OCI-LY7 (cell line): ENCODE measurements at places on chromosomes 4 and X. TPM values are rescaled to one million over a fixed set of nuclear protein-coding genes. Genes with fewer than 3 reads are reported as not detected.
A peak's percentile ranks its signal among the peaks of the same experiment; 100 is the strongest.

The MAGEE1 gene
- total RNA-seq: 0.17 and 0.46 TPM in 2 replicates

DNA sequence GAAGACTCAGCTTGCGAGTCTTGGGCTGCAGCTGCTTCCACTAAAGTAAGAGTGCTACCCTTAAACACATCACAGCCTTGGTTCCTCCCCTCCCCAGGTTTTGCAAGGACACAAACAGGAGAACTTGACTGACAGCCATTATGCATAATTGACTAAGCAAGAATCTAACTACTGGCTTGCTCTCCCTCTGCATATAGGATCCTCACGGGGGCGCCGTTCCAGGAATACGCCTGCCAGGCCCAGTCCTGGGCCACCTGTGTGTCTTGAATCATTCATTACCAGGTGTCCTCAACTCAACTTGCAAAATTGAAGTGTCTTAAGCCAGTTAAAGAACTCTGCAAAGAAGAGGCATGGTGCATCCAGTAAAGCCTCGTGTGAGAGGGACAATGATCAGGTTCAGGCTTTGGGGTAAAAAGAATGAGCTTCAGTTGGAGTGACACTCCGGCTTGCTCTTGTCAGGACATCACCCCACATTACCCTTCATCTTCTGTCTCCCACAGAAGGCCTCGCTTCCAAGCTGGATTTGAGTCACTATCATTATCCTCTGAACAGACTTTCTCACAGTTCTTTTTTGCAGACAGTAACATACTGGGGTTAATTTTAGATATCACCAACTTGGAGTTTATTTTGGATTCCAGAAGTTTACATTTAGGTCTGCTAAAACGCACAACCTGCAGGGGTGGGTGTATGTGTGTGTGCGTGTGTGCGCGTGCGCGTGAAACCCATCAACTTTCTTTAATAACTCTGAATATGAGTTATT lies 273.5 kb upstream of the HS3ST1 start:
- DNase-seq: no peak

- DNase-seq: no peak
Observed at GRCh38 chr4:23934915-23935314, 45.1 kb upstream of the PPARGC1A start.

- DNase-seq: no peak
Observed at GRCh38 chr4:163440040-163440439, 33.5 kb downstream of the TKTL2 start.

The ESX1 gene
- not detected in 2 replicates for total RNA-seq

GRCh38 chrX:45774961-45775360 lies 574.3 kb upstream of the DIPK2B start:
- DNase-seq: no peak

GRCh38 chrX:77065896-77066295 lies 381.3 kb upstream of the FGF16 start:
- DNase-seq: no peak

DNA sequence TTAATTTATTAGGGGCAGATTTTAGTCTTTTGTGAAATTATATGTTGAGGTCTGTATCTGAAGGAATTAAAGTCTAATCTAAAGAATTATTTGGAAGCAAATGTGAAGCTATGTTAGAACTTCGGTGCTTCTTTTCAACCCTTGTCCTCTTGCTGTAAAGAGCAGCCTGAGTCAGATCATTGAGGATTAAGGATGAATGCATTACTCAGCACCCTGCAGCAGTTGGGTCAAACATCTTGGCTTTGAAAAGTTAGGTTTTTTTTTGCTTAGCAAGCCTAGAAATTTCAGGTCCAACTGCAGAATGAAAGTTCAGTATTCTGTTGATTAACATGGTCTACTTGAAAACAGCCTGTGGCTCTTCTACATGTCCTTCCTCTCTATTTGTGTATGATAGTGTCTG lies 57.6 kb downstream of the SLC4A4 start:
- DNase-seq: no peak

DNA sequence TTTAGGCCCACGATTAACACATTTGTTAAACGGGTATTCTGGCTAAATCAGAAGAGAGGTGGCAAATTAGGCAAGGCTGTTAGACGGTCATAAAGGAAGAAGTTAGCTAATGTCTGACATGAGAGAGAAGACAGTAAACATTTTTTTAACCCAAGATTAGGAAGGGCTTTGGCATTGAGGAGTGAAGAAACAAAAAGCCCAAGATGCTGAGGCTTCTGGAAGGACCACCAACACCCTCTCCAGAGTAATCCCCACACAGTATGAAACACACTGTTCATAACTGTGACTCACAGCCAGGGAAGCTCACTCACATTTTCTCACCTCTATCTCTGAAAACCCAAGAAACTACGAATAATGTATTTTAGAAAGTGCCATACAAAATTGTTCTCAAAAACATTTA lies 127.6 kb downstream of the AMELX start:
- DNase-seq: no peak

- DNase-seq: peak; percentile 4
Observed at GRCh38 chrX:119549327-119550016, 15.7 kb downstream of the STEEP1 start.

DNA sequence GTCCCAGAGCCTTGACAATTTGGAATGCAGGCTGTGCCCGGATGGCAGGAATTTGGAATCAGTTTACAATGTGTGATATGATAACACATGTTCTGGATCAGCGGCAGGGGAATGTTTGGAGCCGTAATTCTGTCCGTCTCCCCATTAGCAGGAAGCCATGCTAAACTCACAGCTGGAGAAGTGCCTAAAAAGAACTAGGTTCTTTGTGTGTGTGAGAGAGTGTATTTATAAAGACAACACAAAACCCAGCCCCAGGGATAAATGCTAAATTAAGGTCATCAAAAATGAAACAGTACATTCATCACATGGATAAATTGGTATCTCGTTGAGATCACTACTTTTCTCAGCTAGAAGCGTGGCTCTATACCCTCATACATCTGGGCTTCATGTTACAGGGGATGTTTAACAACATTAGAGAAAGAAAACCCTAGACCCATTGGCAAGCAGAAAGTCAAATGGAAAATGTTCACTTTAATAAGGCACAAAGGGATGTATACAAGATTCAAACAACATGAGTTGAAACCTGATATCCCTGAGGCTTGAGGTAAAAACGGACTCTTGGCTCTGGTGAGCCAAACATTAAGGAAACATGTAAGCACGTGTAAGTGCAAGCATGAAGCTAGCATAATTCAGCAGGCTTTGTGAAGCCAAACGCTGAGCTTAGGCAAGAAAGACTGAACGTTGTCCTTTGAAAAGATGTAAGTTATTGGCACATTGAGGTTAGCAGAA lies 18.0 kb upstream of the TMEM131L start:
- no peak for DNase-seq

DNA sequence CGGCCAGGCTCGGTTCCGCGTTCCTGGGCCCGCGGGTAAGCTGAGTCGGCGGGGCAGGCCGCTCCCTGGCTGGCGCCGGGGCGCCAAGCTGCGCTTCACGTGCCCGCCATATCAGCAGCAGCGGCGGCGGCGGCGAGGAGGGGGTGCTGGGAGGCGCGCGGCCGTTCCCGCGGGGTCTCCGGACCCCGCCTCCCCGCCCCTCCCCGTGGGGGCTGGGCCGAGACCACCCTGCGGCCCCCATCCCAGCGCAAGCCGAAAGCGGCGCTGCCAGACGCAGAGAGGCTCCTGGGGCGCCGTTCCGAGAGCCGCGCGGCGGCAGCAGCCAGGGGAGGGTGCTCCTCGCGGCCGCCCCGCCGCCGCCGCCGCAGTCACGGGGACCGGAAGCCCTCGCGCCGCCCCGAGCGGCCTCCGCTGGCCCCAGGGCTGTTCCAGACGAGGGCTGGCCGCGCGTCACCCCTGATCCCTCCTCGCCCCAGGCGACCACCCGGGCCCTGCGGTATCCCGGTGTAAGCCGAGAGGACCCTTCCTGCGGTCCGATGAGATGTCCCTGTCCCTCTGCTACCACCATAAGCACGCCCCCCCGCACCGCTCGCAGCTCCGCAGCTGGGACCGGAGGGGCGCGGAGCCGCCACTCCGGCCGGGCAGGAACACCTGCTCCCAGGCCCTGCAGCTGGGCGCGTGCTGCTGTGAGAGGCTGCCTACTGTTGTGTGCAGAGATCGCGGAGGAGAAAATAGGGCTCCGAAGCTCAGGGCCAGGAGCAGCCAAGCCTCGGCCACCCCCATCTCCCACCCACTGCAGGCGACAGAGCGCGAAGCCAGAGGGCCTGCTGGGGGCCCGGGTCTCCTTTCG lies 7.5 kb upstream of the BCOR start:
- DNase-seq: peak; percentile 74

GRCh38 chr4:86769794-86770193 lies 79.4 kb downstream of the SLC10A6 start:
- DNase-seq: no peak

- no peak for DNase-seq
Observed at GRCh38 chrX:18434896-18435295, 9.5 kb downstream of the CDKL5 start.

DNA sequence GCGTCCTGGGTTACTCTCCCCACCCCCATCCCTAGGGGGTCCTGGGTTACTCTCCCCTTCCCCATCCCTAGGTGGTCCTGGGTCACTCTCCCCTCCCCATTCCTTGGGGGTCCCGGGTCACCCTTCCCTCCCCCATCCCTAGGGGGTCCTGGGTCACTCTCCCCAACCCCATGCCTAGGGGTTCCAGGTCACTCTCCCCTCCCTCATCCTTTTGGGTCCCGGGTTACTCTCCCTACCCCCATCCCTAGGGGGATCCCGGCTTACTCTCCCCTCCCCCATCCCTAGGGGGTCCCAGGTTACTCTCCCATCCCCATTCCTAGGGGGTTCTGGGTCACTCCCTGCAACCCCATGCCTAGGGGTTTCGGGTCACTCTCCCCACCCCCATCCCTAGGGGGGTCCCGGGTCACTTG lies 1.5 kb downstream of the ASMTL start:
- no peak for DNase-seq

The MMRN1 gene
- 0.13 TPM in 1 of 2 replicates, not detected in the other for total RNA-seq

GRCh38 chr4:48030470-48030869 lies 13.9 kb downstream of the NIPAL1 start:
- DNase-seq: no peak

GRCh38 chrX:11111947-11112346 lies 815 bp downstream of the HCCS start:
- no peak for DNase-seq

The PAGE4 gene
- not detected in 2 replicates for total RNA-seq

- DNase-seq: peak; percentile 19
Observed at GRCh38 chrX:21745756-21746155, 12.2 kb downstream of the SMPX start.

- no peak for DNase-seq
Observed at GRCh38 chr4:5284517-5284916, 233.2 kb downstream of the STK32B start.

DNA sequence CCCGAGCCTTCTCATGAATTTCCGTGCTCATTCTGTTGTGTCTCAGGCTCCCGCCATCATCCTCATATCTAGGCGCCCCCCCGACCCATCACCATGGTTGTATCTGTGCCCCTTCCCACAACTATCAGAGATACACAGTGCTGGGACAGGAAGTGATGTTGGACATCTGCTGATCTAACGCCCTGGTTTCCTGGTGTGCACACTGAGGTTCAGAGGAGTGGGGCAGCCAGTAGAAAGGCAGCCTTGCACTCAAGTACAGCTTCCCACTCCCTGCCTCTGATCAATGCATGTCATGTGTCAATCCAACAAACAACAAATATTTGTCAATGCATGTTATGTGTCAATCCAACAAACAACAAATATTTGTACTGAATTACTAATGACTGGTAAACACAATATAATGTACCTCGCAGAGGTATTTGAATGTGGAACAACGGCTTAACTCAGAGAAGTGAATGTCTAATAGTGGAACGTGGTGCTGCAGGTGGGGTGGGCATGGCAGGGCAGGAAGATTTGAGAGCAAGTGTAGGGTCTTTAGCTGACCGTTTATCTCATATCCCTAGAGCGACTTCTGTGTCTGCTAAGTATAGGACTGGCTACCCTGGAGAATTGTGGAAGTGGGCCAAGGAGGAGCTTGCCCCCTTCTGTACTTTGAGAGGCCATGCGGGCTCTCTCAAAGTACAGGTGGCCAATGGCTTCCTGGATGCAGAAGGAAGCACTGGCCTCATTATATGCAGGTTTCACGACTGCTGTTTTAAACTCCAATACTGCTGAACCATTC lies 10.3 kb upstream of the SEL1L3 start:
- peak; percentile 77 for DNase-seq

The APEX2 gene
- total RNA-seq: 27.7 and 32.9 TPM in 2 replicates

DNA sequence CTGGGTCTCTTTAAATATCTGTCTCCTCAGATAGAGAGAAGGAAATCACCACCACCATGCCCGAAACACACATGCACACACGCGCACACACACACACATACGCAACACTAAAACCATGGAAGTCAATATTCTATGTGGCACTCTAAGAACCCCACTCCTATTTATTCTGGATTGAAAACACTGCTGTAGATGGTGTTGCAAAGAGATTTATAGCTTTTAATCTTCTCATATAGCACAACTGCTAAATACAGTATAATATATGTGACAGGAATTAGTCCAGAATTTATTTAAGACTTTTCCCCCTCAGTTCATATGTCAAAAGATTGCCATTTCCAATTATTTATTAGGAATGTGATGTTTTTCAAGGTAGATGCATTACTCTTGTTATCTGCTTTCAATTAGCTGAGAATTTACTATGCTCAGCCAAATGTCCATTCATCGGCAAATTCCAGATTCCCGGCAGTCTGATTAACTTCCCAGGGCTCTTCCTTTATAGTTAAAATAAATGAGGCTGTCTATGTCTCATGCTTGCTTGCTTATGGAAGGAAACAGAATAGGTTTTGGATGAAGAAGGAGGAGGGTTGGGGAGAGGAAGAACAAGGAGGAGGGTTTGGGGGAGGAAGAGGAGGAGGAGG lies 115.4 kb upstream of the NDP start:
- DNase-seq: no peak

The KIF4A gene
- 40.7 and 43.4 TPM in 2 replicates for total RNA-seq

- DNase-seq: no peak
Observed at GRCh38 chrX:68684919-68685304, 37.4 kb downstream of the STARD8 start.

- DNase-seq: no peak
Observed at GRCh38 chr4:13364172-13364571, 120.0 kb downstream of the RAB28 start.

DNA sequence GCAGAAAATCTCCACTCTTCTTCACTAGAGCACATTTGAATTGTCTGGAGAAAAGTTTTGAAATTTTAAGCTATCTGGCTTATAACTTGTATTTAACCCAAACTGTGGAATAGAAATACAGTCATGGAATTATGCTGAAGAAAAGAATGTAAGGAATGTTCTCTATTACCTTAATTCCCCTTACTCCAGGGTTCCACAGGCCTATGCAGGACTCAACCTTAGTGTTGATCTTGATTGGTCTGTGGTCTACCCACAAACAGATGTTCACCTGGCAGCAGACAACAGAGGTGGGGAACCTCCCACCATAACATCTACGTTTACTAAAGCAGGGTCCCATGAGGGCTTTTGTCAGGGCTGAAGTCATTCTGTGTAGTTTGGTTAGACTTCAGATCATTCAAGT lies 189.3 kb upstream of the GPRIN3 start:
- DNase-seq: no peak

DNA sequence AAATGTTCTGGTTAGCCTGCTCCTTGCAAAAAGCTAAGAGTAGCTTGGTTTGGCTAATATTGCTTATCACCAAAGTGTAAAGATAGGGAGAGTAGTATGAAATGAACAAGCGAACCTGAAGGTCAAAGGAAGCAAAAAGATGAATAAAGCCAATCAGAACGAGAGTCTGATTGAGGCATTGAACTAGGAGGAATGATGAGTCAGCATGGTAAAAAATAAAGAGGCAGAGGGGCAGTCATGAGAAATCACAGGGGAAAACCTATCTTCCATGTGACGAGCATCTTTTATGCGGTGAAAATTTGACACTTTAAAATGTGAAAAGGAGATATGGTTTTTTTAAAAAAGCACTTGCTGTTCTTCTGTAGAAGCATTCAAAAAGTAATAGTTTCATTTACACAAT lies 533.7 kb downstream of the SPOCK3 start:
- no peak for DNase-seq

GRCh38 chr4:127450276-127450675 lies 182.5 kb upstream of the INTU start:
- no peak for DNase-seq
